ENCODE measurements at places on chromosomes 3 and 15. TPM values are rescaled to one million over a fixed set of nuclear protein-coding genes. Genes with fewer than 3 reads are reported as not detected.

The PARP15 gene
- 2.2 TPM for polyA plus RNA-seq

The XRN1 gene
- polyA plus RNA-seq: 33.8 TPM

The BUB1B gene
- polyA plus RNA-seq: not detected

The FBXL2 gene
- polyA plus RNA-seq: 35.8 TPM

The PLSCR5 gene
- polyA plus RNA-seq: not detected

The BNIP2 gene
- 14.7 TPM for polyA plus RNA-seq
